G401 (cell line): ENCODE measurements at places on chromosomes 2 and 18. TPM values are rescaled to one million over a fixed set of nuclear protein-coding genes. Genes with fewer than 3 reads are reported as not detected.

The PLGLB1 gene
- 0.92 and 1.4 TPM in 2 replicates for total RNA-seq

The UCN gene
- not detected in 2 replicates for total RNA-seq

The FTCDNL1 gene
- 0.10 TPM in 1 of 2 replicates, not detected in the other for total RNA-seq

The SLC35F6 gene
- total RNA-seq, result 15.8 and 27.5 TPM in 2 replicates

The UGT1A10 gene
- total RNA-seq, result not detected in 2 replicates
